Activated naive CD8-positive, alpha-beta T cell treated with anti-CD3 and anti-CD28 coated beads for 36 hours (primary cell): ENCODE measurements at places on chromosomes 1 and 21. TPM values are rescaled to one million over a fixed set of nuclear protein-coding genes. Genes with fewer than 3 reads are reported as not detected.

Gene SELE
- not detected for total RNA-seq

Gene LRRC8B
- 22.3 TPM for total RNA-seq

DNA sequence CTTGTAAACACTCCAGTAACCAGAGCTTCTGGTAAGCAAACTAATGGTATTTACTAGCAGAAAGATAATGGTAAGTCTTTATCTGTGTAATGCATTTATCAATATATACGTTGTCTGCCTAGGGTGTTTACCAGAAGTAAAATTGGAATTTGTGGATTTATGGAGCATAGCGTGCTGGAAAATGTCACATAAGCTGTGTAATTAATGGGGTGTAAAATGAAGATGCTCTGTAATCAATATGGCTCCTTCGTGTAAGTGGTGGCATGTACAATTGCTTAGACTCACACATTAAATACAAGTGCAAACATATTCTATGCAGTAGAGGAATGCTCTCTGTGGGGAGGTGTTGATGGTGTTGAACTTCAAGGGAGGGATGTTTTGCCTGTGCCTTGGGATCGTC, 62.2 kb upstream of the SRSF10 start:
- no peak for DNase-seq
- H3K27me3 ChIP-seq = no peaks in the 10 kb centered on the region
- no peaks in the 10 kb centered on the region for H3K36me3 ChIP-seq
- H3K27ac ChIP-seq = no peak overlapping the region

DNA sequence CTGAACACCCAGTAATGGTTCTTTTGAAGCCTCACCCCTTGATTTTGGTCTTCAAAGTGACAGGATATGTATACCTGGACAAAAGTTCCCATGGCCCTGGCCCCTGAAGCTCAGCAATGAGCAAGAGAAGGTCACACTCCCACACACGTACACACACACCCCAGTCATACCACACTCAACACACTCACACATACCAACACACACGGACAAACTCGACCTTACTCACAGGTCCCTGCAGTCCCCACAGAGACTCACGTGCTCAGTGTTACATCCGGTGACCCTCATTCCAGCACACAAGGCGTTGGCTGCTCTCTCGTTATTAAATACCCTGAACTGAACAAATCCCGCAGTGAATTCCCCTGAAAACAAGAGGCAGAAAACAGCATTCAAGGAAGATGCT, 5.9 kb downstream of the ITLN1 start:
- no peak overlapping the region for H3K27ac ChIP-seq
- no peaks in the 10 kb centered on the region for H3K36me3 ChIP-seq
- H3K27me3 ChIP-seq = no peaks in the 10 kb centered on the region
- H3K4me1 ChIP-seq = peaks cover 19% of the 10 kb centered on the region
- no peak for DNase-seq

- DNase-seq = no peak
- H3K27ac ChIP-seq = no peak overlapping the region
- H3K36me3 ChIP-seq = peaks cover 13% of the 10 kb centered on the region
- peaks cover 2% of the 10 kb centered on the region for H3K4me1 ChIP-seq
Observed at GRCh38 chr1:62832276-62832675, 48.3 kb downstream of the ATG4C start.

DNA sequence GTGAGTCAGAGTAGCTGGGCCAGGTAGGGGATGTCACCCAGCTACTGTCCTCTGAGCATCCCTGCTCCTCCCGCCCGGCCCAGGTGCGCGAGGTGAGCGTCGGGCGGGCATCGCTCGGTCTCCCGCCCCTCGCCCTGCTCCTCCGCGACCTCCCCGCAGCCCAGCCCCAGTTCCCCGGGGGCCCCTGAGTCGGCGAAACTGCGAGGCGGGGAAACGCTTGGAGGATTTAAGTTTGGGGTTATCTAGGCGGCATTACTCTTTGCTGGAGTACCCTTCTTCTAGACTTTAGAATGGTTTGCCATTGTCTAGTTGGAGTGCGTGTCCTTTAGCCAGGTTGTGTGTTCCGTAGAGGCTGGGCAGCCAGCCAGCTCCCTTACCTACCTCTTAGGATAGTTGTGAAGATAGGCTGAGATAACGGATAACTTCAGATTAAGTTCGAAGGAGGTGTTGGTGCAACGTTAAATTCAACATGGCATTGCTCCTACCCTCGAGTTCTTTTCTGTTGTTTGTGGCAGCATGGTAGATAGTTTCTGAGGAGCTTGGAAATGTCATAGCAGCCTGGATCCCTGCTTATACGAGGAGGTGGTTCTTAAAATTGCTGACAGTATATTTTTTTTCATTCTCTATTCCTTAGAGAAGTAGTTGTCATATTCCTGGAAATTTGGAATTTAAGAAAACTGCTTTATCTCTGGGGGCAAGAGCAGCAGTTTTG, 697 bp downstream of the AGO3 start:
- peak overlapping the region; percentile 91 for H3K4me3 ChIP-seq
- H3K27me3 ChIP-seq = no peaks in the 10 kb centered on the region
- H3K36me3 ChIP-seq = peaks cover 2% of the 10 kb centered on the region
- DNase-seq = no peak
- peaks cover 35% of the 10 kb centered on the region for H3K4me1 ChIP-seq

DNA sequence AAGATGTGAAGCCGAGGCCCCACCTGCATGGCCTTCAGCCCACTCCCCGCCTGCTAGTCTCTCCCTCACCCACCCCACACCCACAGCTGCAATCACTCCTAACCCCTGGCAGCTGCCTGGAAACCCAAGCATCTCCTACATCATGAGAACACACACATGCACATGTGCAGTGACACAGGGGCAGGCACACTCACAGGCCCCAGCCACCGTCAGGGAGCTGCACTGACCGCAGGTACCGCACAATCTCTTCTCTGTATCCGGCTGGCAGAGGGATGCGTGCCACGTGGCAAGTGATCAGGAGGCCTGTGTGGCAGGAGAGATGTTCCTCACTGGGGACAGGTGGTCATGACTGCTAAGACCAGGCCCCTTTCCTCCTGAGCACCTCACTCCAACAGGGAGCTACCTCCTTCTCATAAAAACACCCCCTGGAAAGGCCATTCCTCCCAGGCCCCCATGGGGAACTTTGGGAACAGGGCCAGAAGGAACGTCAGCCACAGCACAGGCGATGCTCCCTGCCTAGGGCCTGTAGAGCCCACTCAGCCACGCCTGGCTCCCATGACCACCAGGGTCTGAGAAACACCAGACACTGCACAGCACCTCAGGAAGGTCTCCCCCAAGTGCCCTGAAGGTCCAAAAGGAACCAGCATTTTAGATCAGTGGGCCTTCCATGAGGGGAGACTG, 6.0 kb downstream of the LSS start:
- H3K4me3 ChIP-seq = no peak overlapping the region
- H3K27me3 ChIP-seq = no peaks in the 10 kb centered on the region
- H3K27ac ChIP-seq = no peak overlapping the region
- H3K4me1 ChIP-seq = peaks cover 16% of the 10 kb centered on the region
- peaks cover 9% of the 10 kb centered on the region for H3K36me3 ChIP-seq
